ENCODE measurements at places on chromosomes 3 and 15.

DNA sequence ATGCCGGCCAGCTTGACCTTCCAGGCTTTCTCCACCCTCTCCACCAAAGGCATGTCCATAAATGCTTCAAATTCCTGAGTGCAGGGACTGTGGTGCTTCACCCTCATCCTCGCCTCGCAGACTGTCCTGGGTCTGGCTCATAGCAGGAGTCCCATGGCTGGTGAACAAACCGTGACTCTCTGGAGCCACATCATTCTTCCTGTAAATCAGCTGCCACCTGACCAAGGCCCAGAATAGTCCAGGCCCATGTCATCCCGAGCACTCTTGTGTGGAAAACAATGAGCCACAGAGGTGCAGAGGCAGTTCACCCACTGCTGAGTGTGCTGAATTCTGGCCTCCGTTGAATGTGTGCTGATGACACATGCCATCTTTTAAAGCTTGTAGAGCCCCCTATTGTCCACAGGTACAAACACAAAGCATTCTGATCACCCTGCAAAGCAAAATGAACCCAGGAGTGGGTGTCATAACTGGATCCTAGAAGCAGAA lies 68.6 kb downstream of the ABHD5 start:
- DNase-seq = peak; percentile 56

DNA sequence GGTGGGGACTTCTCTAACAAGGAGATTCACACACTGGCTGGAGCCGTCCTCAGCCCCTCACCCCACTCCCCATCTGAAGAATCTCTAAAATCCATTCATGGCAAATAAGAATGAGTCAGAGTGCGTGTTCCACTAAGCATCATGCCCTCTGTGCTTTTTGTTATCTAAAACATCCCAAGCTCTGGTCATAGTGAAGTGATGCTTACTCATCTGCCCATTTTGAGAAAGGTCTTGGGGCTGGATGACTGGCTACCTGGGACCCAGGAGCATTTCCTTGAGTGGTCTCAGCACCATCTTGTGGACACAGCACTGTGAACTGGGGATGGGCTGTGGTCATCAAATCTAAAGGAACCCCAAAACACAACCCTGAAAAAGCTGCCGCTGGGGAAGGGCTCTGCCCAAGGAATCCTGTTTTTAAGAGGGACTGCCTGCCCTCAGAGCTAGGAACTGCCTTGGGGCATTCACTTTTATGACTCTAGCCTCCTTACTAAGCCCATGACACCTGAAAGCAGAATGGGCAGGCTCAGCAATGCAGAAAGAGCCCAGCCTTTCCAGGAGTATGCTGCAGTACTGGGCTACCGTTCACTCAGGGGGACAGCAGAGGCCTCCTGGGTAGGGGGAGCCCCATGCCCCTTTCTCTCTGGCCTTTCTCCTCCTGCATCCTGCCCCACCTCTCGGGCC lies 53.5 kb downstream of the ZBTB38 start:
- peak; percentile 70 for DNase-seq

GRCh38 chr15:51267703-51268083 lies 70.7 kb downstream of the CYP19A1 start:
- DNase-seq = peak; percentile 37

DNA sequence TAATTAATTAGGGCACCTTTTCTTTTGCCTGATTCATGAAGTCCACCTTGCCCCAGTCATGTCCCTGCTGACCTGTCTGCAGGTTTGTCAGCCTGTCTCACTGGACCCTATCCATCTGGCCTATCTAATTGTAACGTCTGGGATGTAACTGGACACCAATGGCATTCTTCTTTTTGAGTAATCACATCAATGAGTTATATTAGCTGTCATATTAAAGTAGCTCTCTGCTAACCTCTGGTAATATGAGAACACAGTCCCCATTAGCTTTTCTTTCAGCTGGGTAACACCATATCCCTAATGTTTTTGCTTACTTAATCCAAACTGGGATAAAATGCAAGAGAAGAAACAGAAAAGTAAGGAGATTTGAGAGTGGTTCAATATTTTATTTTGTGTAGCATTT lies 166.2 kb upstream of the VEPH1 start:
- no peak for DNase-seq

GRCh38 chr3:2615080-2615479 lies 495.1 kb downstream of the IL5RA start:
- no peak for DNase-seq

- DNase-seq = no peak
These were observed 175.8 kb upstream of the P2RY1 start for GRCh38 chr3:152658977-152659720.

DNA sequence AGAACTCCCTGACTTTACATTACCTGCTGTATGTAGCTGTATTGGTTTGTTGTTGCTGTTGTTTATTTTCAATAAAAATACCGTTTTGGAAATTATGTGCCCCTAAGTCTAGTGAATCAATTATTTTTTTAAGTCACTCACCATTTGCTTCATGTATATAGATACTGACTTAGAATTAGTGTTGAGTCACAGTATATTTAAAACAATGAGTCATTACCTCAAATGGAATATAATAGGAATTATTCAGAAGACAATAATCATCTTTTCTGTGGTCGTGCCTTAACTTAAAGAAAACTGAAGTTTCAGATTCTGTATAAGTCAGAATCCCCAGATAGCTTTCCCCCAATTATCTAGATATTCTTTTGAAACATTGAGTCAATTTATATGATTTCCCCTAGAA lies 21.0 kb upstream of the ALDH1A2 start:
- no peak for DNase-seq

- DNase-seq = no peak
These were observed 170.2 kb upstream of the SMAD3 start for GRCh38 chr15:66894986-66895780.

GRCh38 chr3:20254268-20255117 lies 68.5 kb upstream of the SGO1 start:
- no peak for DNase-seq

DNA sequence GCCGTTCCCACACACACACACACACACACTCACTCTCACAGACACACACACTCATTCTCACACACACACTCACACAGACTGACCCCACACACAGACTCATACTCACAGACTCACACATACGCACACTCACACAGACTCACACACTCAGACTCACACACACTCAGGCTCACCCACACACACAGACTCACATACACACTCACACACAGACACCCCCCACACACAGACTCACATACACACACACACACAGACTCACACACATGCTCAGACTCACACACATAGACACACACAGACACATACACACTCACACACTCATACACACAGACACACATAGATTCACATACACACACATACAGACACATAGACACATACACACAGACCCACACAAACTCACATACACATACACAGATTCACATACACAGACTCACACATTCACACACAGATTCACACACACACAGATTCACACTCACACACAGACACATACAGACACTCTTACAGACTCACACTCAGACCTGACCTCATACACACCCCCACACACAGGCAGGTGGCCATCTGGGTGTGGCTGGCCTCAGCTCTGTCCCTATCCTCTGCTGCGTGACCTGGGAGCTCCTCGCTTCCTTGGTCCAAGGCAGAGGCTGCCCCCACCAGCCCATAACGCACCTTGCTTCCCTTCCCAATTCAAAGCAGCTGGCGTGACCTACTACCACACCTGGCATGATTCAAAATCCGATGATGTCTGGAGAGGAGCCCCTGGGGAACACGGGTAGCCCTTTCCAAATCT lies 1.9 kb downstream of the C3orf22 start:
- DNase-seq = no peak

GRCh38 chr3:70882104-70882503 lies 569.7 kb upstream of the MDFIC2 start:
- DNase-seq = no peak

DNA sequence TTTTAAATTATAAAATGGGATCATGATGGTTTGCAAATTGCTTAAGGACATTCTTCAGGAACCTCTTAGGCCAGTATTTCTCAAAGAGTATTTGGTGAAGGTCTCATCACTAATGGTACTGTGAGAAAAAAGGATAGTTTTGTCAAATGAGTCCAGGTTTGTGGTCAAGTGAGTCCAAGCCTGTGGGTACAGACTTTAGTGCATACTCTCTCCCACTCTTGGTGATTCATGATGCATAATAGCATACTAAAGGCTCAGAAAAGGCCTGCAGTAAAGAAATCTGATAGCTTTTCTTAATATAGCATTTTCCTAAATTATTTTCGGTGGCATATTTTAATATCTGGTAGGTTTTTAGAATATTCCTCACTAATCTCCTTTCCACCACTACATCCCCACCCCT lies 20.0 kb downstream of the BOC start:
- peak; percentile 57 for DNase-seq

GRCh38 chr3:121759541-121760202 lies 10.1 kb upstream of the GOLGB1 start:
- no peak for DNase-seq

- no peak for DNase-seq
These were observed 25.9 kb upstream of the LIPC start for GRCh38 chr15:58405865-58406264.

DNA sequence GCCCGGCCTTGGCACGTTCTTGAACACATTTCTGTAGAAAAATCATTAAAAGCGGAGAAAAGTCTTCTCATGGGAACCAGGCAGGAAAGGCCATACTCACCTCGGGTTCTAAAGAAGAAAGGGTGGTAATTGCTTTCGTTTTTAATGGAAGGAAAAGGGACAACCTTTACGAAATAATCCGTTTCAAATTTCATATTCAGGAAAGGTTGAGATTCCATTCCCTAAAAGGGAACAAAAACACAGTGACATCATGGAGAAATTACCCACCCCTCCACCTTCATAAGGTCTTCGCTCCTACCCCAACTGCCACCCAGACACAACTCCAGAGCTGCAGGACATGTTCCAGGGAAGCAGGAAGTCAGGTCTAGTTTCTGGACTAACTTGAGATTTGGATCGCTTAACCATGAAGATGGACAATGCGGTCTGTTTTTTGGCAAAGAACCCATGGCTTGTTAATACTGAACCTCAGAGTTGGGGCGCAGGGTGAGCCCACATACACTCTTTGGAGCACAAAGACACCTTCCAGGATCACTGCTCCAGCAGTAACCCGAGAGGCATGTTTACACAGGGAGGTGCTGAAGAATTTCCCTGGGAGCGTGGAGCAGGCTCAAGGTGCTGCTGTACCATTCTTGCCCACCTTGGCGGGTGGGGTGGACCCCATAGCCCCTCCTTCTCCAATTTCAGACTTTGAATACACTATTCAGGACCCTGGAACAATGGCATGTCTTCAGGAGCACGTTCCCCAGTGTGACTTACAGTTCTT lies 49.2 kb downstream of the SPATA12 start:
- no peak for DNase-seq

DNA sequence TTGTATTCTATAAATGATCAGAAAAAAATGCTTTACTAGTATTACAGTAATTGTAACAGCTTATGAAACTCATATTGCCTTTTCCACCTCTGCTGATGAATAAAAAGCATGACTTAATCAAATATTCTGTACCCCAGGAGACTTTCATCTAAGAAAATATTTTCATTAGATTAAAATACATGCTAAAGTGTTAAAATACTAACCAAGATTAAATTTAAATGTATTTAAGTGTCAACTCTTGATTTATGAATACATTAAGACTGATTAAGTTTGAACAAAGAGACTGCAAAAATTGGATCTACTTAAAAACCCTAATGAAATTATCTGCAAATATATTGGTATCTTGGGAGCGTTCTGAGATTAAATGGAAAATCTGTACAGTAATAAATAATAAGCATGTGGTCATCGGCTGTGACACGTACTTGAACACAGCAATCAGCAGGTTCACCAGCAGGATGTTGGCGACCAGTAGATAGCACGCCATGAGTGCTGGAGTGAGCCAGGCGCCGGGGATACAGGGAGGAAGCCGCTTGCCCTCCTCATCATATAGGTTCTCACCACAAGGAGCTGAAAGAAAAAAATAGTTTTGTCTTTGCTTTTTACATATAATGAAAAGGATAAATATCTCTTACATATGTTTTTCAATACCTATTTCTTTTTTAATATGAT lies 36.6 kb upstream of the MTMR10 start:
- DNase-seq = no peak

- no peak for DNase-seq
These were observed 19.6 kb downstream of the ATG7 start for GRCh38 chr3:11291808-11292207.

GRCh38 chr3:64038253-64038767 lies 15.0 kb upstream of the PSMD6 start:
- no peak for DNase-seq

GRCh38 chr15:59274126-59274970 lies 67.7 kb downstream of the LDHAL6B start:
- DNase-seq = peak; percentile 83

DNA sequence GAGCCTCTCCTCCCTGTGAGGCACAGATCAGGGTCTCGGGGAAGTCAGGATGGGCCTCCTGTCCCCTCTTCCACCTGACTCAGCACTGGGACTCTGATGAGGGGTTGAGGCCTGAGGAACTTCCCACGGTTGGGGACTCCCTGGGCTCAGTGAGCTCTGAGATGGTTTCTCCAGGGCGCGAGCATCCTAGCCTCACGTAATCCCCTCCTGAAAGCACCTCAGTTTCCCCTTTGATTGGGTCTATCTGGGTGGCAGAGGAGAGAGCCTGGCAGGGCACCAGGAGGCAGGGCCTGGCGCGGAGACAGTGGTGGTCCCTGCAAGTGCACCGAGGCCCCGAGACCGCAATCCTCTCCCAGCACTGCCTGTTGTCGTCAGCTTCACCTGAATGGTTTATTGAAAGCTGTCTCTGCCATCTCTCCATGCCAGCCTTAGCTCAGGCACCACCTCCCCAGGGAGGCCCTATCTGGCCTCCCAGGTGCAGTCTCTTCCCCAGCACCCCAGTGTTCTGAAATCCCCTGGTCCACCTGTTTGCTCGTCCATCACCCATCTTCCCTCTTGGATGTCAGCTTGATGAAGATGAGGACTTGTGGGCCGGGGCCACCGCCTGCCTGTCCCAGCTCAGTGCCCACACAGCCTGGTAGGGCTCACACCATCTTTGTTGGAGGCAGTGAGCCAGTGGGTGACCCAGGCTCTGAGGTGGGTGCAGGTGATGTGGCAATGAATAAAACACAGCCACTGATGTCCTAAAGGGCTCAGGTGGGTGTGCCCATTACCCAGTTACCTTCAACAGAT lies 52.2 kb upstream of the PCSK6 start:
- DNase-seq = no peak

DNA sequence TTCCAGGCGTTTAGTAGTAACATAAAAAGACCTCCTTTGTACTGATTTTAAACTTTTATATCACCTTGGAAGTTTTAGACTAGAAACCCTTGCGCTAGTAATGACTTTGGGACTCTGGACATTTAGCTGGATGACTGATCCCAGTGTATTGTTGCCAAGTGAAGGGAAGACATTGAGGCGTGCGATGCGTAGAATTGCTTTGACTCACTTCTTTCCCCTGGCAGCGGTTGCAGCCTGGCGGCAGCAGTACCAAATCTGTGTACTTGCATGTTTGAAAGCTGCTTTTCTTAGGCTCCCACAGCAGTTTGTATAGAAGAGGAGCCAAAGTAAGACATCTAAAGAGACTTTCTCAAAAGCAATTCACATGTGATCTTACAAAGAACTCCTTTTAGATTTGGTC lies 151.6 kb downstream of the BBX start:
- DNase-seq = peak; percentile 89

GRCh38 chr3:103904991-103905390 lies 1461.7 kb upstream of the ALCAM start:
- DNase-seq = no peak

- DNase-seq = no peak
These were observed 15.1 kb upstream of the RFTN1 start for GRCh38 chr3:16528581-16528993.

- no peak for DNase-seq
These were observed 263.4 kb downstream of the MCTP2 start for GRCh38 chr15:94494732-94495131.
